ENCODE measurements at places on chromosomes 5 and 9.

DNA sequence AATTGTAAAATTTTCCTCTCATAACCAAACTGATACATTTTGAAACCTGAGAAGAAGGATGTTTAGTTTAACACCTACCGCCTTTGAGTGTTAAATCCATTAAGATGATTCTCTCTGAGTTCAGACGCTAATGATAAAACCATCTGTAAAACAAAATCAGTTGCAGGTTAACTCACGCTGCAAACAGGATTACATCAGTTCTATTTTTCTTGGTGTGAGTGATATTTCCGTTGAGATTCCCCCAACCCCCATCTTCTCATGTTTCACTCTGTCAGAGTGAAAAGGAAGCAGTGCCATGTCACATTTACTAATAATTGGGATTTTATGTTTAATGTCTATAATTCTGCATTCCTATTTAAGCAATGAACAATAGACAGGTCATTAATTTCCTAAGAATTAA is 146.5 kb downstream of the FANCC start:
- no peak for DNase-seq

DNA sequence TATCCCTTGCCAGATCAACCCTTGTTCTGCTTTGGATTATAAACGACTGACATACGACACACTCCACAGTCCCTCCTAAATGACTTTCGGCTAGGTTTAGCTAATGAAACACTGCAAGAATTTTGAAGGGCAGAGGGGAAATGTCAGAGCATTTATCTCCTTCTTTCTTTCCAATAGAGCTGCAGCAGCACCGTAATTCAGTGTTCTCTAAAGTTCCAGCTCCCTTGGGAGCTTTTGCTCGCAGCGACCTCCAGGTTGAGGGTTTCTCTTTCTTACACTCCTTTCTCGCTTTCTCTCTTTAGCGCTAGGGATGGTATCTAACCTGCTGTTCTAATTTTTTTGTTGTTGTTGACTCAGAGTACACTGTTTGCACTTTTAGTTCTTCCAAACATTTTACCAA is 467.1 kb upstream of the ST8SIA4 start:
- no peak for DNase-seq

- no peak for DNase-seq
Measured at GRCh38 chr9:4973246-4973645, 11.8 kb upstream of the JAK2 start.

DNA sequence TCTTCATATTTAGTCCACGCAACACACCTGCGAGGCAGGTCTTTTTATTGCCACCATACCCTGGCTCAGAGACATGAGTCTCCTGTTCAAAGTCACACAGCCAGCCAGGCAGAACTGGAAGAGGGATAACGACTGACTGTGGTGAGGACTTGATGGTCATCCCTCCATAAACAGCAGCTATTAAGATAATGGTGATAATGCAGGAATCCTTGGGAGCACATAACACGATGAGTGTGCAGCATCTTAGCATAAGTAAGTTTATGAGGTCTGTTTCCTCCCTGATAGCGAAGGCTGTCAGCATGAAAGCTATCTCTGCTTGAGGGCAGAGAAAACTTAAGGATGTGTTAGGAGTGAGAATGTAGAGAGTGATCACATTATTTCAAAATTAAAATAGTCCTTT is 30.9 kb downstream of the KCTD16 start:
- DNase-seq: no peak

- DNase-seq: no peak
Measured at GRCh38 chr5:175392236-175392635, 51.7 kb downstream of the DRD1 start.

DNA sequence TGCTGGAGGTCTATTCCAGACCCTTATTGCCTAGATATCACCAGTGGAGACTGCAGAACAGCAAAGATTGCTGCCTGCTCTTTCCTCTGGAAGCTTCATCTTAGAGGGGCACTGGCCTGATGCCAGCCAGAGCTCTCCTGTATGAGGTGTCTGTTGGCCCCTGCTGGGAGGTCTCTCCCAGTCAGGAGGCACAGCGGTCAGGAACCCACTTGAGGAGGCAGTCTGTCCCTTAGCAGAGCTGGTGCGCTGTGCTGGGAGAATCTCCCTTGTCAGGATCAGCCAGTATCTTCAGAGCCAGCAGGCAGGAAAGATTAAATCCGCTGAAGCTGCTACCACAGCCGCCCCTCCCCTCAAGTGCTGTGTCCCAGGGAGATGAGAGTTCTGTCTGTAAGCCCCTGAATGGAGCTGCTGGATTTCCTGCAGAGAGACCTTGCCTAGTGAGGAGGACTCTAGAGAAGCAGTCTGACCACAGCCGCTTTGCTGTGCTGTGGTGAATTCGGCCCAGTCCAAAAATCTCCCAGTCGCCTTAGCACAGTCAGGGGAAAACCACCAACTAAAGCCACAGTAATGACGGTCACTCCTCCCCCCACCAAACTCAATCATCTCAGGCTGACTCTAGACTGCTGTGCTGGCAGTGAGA is 124.1 kb downstream of the JAKMIP2 start:
- no peak for DNase-seq

DNA sequence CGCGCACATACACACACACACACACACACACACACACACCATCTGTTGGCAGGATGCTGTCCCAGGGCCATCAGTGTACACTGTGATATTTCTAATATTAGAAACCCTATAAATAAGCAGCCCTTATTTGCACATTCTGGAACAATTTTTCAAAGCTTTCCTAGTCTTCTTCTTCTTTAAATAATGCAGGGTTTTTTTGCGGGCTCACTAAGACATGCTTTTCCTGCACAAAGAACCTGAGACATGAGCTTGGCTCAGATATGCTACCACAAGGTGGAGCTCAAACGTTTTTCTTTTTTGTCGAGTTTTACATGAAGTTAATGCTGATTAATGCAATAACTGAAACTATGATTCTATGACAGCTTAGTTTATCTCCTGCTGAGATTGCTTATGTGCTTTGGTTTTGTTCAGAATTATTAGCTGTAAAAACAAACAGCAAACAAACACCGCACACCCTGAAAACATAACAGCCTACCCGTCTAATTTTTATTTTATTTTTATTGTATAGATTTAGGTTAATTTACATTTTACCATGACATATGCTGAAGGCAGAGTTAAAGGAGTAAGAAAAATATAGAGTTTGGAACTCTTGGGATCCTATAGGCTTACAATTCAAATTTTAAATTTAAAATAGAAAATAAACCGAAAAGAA is 95.8 kb downstream of the ALDH1A1 start:
- DNase-seq: no peak

- DNase-seq: no peak
Measured at GRCh38 chr5:34738381-34738780, 82.3 kb downstream of the RAI14 start.

DNA sequence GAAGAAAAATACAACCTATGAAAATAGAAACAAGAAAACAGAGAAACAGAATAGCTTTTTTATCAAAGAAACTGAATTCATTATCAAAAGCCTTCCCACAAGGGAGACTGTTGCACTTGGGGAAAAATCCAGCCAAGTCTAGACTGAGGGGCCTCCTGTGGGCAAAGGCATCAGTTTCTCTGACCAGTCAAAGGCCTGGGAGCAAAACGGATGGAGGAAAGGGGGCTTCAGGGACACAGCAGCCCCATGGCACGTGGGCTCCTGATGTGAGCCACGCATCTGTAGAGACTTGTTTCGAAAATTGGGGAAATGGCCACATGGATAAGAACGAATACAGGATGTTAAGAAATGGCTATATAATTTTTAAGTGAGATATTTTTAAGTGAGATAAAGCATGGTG is 21.1 kb downstream of the ZDHHC11B start:
- DNase-seq: no peak

- DNase-seq: no peak
Measured at GRCh38 chr5:145467446-145467845, 367.7 kb downstream of the PRELID2 start.

DNA sequence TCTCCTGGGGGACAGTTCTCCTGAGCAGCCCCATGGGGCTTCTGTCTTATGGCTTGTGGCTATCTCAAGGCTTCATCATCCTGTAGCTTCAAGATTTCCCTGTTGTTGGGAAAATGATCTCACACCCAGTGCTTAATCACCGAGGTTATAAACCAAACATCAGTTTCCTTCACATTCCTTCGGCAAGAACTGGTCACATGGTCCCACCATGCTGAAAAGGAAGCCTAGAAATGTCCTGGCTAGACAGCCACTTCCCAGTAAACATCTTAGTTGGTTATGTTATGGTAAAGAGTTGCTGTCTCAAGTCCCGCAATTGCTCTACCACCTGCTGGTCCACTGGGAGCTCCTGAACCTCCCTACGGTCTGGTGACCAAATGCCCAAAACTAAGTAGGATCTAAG is 66.0 kb downstream of the RAB3C start:
- no peak for DNase-seq

- no peak for DNase-seq
Measured at GRCh38 chr9:134226221-134226930, 62.0 kb upstream of the RNU6ATAC start.

DNA sequence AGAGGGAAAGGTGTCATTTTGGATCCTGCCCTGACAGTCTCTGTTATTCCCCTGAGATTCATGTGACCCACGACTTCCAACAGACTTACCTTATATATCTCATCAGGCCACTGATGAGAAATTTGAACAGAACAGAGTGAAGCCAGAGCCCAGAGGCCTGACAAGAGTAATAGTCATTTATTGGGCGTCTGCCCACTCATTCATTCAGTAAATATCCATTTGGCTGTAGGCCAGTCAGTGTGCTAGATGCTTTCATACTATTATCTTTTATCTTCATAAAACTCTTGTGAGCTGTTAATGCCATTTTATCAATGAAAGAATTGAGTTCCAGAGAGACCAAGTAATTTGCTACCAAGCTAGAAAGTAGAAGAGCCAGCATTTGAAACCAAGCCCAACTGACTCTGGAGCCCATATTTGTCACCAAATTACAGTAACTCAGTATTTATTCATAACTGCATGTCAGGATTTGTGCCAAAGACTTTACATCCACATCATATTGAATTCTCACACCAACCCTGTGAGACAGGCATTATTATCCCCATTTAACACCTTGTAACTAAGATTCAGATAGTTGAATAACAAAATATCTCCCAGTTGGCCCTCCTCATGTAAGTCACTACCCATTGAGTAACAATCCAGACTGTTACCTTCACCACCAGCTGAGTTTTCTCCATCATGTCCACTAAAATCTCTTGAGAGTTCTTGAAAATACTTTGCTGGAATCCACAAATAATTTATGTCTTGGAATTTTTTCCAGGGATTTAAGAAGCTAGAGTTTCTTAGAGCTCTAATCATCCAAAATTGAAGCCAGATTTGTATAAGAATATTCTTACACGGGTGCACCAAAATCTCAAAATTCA is 2.5 kb downstream of the PTPDC1 start:
- no peak for DNase-seq

GRCh38 chr9:134267881-134268724 is 58.2 kb upstream of the RXRA start:
- no peak for DNase-seq

DNA sequence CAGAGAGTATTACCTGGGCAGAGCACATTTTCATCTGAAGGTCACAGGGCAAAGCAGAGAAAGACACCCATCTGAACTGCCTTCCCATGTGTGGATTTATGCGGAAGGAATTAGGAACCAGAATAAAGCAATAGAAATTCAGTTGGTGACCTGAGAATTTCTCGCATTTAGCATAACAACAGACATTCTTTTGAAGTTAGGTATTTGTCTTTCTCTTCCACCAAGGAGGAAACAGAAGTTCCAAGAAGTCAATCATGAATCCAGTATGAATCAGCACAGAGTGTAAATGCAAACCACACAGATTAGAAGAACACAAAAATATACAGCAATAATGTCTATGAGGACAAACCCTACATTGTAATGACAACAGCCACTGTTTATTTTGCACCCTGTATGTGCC is 515.2 kb upstream of the BRINP1 start:
- no peak for DNase-seq

- DNase-seq: no peak
Measured at GRCh38 chr9:122518226-122518625, 715 bp upstream of the OR1J4 start.

DNA sequence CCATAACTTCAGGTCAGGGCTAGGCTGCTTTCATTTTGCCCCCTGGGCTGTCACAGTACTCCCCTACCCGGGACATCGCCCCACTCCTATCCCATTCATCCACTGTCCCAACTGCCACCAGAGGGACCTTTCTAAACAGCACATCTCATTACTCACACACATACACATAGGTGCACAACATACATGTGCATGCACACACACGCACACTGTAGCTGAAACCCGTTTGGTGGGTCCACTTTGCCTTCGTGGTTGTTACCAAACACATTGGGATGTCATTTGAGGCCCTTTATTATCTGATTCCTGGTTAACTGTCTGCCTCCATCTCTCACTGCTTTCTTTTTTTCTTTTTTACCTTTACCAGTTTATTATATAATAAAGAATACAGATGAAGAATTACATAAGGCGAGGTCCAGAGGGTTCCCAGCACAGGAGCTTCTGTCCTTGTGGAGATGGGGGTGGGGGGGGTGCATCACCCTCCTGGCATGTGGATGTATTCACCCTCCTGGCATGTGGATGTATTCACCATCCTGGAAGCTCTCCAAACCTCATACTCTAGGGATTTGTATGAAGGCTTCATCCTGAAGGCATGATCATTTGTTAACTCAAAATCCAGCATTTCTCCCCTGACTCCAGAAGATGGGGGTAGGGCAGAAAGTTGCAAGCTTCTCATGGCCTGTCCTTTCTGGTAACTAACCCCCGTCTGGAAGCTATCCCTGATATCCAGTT is 186.0 kb downstream of the GOLPH3 start:
- DNase-seq: no peak

- no peak for DNase-seq
Measured at GRCh38 chr5:139882961-139883539, 87.4 kb downstream of the PSD2 start.

- no peak for DNase-seq
Measured at GRCh38 chr9:90559075-90560073, 83.2 kb downstream of the DIRAS2 start.

GRCh38 chr5:5270958-5271785 is 131.0 kb downstream of the ADAMTS16 start:
- DNase-seq: no peak

GRCh38 chr5:122064992-122065391 is 13.1 kb downstream of the LOX start:
- no peak for DNase-seq

DNA sequence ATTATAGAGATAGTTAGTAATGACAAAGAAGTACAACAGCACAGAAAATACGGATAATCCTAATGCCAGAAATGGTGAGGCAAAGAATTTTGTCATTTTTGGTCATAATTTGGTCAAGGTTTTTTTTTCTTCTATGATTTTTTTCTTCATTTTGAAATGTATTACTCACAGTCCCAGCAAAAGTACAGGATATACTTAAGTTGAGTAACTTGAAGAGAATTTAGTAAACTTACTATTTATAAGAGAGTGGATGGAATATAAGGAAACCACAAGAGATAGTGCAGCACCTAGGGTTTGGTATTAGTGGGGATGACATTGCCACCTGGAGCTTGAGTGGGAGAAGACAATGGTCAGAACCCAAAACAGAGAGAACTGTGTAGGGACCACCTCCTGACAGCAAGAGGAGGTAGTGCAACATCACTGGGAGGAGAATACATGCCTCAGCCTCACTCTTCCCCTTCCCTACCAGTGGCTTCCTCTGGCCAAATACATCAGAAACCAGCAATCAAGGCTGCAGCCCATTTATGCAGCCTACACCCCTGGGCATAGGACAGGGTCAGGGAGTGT is 434.5 kb upstream of the TRPC7 start:
- no peak for DNase-seq

All from stimulated activated naive CD8-positive, alpha-beta T cell treated with anti-CD3 and anti-CD28 coated beads, Interleukin-15, Interleukin-2, amounts not matched to agents 100 U/mL and 50 U/mL, for 24 hours (primary cell).